ENCODE measurements at places on chromosomes 5 and 9. TPM values are rescaled to one million over a fixed set of nuclear protein-coding genes. Genes with fewer than 3 reads are reported as not detected.

Gene SLC4A9
- not detected for total RNA-seq

Gene IL3
- 68.7 TPM for total RNA-seq

Gene RNF183
- total RNA-seq, result not detected

Gene CLTA
- total RNA-seq, result 181 TPM

Gene MARVELD2
- 0.27 TPM for total RNA-seq

Gene GFI1B
- total RNA-seq, result not detected

Gene GABBR2
- not detected for total RNA-seq

Gene S1PR3
- total RNA-seq, result 0.59 TPM

Gene ELOVL7
- total RNA-seq, result 0.04 TPM

Gene CRB2
- not detected for total RNA-seq

Gene SLC6A19
- total RNA-seq, result not detected

Gene INSL6
- total RNA-seq, result not detected

Gene MLANA
- not detected for total RNA-seq

Gene PDE6A
- total RNA-seq, result not detected

Gene SLC1A1
- 0.17 TPM for total RNA-seq

Gene HSD17B3
- total RNA-seq, result not detected

Gene FBP2
- total RNA-seq, result not detected

Gene GBGT1
- 2.5 TPM for total RNA-seq

Gene ADAMTS6
- 1.4 TPM for total RNA-seq

Gene PCDHB9
- not detected for total RNA-seq

Gene ITGA2
- 6.2 TPM for total RNA-seq

Gene PIP5K1B
- total RNA-seq, result 2.3 TPM

Gene GLDC
- 3.1 TPM for total RNA-seq

Gene PAXX
- total RNA-seq, result 66.9 TPM

Gene FEM1C
- 14.0 TPM for total RNA-seq

Gene TRAF1
- total RNA-seq, result 260 TPM

Gene HSPB3
- not detected for total RNA-seq

Gene FIBCD1
- not detected for total RNA-seq

Gene TICAM2
- 1.0 TPM for total RNA-seq

Gene ADAMTS12
- not detected for total RNA-seq

Gene CCDC180
- 1.1 TPM for total RNA-seq

Gene SPINK6
- not detected for total RNA-seq

Gene TAF11L5
- total RNA-seq, result not detected

Gene PRDM9
- total RNA-seq, result not detected

Gene C9orf153
- not detected for total RNA-seq

Gene TAL2
- total RNA-seq, result not detected

Gene F2RL1
- total RNA-seq, result 2.8 TPM
